Cardiac septum (tissue), 1 donor: ENCODE measurements at places on chromosomes 5 and 9. TPM values are rescaled to one million over a fixed set of nuclear protein-coding genes. Genes with fewer than 3 reads are reported as not detected.

- DNase-seq = no peak
Observed at GRCh38 chr9:102355982-102356381, 617.5 kb upstream of the GRIN3A start.

DNA sequence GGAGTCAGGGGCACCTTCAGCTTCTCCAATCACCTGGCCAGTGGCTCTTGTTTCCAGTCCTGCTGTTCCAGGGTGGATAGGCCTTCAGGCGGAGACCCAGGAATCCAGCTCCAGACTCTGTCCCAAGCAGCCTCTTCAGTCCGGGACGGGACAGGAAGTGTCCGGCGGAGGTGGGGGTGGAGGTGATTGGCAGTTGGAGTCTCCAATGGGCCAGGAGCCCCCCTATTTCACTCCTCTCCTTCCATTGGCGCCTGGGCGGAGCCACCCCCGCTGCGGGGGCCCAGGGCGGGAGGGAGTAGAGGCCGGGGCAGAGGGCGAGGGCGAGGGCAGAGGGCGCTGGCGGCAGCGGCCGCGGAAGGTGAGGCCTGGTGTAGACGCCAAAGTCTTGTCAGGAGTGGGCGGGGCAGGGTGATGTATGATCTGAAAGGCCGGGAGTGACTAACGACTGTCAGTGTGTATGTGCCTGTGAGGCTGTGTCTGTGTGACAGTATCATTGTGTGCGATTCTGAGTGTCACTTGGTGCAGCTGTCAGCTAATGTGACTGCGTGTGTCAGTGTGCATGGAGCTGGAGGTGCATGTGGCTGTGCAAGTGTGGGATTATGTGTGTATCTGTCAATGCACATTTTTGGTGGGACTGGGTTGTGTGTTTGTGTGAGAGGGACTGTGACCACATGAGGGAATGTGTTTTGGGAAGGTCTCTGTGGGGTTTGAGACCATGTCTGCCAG, at the start of gene IL11RA:
Gene IL11RA (plus strand): TSS at position 310 of the 726 bp plus-strand sequence. CDS start 3,033 bp downstream, outside the sequence.
- peak; percentile 94 for DNase-seq

GRCh38 chr9:4674783-4675182, 4.6 kb upstream of the CDC37L1 start:
- no peak for DNase-seq

TLR4 gene
- total RNA-seq = 7.5 TPM

SV2C gene
- 0.67 TPM for total RNA-seq

GRCh38 chr9:134716067-134716466, 74.5 kb downstream of the COL5A1 start:
- no peak for DNase-seq

DNA sequence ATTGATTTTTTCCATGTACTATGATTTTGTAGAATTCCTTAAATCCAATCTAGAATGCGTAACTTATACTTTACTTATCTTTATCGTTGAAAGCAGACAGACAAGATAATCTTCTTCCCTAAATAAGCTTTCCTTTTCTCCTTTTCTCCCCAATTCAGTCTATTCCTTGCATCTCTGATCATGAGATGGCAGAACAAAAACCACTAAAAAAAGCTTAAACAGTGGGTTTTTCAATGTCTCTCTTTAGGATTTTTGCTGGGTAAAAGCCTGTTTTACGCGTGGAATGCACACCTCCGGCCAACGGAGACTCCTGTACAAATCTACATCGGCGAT, 755 bp downstream of the CDKN2B start:
- DNase-seq = no peak

DNA sequence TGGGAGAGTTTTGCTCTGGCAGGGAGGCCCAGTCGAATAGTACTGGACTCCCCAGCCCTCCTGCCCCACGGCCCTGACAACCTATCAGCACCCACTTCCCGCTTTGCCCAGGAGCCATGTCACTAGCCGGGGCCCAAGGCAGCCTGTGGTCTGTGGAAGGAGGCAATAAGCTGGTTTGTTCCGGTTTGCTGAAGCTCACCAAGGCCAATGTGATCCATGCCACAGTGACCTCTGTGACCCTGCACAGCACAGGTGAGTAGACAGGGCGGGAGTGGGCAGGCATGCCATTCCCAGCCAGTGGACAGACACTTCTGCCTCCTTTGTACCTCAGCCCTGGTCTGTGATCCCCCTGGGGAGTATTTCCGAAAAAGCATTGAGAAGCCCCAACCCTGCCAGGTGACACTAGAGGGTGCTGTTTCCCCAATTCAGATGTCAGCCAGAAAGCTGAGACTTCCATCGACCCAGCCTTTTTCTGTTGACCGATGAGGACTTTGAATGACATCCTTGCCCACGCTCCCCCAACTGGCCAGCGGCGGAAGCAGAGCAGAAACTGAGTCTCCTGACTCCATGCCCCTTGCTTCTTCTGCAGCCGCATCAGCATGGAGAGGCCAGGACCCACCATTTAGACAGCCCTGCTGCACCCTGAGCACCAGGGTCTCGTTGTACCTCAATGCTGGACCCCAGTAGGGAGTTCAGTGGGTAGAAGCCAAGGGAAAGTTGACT, 9.6 kb downstream of the PCYOX1L start:
- no peak for DNase-seq

DNA sequence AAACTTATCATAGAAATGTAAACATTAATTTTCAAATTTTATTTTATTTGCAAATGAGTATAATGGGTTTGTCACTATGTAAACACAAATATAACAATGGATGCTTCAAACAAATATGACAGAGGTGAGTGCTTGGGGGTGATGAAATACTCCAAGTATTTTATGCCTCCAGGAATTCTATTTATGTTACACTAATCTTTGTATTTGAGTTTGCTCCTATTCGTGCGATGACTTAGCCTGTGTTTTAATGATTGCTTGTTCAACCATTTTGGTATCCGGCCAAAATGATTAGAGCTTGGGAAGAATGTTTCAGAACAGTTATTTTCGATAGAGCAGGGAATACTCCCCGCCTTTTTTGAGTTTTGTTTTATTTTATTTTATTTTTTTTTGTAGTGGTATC, 5.0 kb downstream of the DMRT2 start:
- DNase-seq = no peak

DNA sequence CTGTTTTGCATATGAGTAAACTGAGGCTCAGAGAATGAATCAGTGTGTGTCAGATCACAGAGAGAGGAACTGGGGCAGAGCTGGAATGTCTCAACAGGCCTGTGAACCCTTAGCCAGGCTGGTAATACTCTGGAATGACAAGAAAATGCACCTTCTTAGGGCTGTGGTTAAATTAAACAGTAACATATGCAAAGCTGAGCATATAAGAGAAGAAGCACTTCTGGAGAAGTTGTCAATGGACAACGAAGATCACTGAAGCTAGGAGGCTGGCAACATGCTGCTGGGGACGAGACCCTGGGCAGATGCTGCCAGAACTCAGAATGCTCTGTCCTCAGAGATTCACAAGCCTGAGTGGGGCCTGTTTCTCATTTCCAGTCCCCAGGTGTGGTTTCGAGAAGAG, 64.6 kb upstream of the EPB41L4B start:
- DNase-seq = no peak

GRCh38 chr5:142100307-142100706, 8.3 kb upstream of the NDFIP1 start:
- no peak for DNase-seq

PCDHGB4 gene
- total RNA-seq = 12.5 TPM

TPD52L3 gene
- not detected for total RNA-seq

LURAP1L gene
- 2.6 TPM for total RNA-seq

- DNase-seq = no peak
Observed at GRCh38 chr9:86061972-86062739, 37.2 kb downstream of the GOLM1 start.

DNA sequence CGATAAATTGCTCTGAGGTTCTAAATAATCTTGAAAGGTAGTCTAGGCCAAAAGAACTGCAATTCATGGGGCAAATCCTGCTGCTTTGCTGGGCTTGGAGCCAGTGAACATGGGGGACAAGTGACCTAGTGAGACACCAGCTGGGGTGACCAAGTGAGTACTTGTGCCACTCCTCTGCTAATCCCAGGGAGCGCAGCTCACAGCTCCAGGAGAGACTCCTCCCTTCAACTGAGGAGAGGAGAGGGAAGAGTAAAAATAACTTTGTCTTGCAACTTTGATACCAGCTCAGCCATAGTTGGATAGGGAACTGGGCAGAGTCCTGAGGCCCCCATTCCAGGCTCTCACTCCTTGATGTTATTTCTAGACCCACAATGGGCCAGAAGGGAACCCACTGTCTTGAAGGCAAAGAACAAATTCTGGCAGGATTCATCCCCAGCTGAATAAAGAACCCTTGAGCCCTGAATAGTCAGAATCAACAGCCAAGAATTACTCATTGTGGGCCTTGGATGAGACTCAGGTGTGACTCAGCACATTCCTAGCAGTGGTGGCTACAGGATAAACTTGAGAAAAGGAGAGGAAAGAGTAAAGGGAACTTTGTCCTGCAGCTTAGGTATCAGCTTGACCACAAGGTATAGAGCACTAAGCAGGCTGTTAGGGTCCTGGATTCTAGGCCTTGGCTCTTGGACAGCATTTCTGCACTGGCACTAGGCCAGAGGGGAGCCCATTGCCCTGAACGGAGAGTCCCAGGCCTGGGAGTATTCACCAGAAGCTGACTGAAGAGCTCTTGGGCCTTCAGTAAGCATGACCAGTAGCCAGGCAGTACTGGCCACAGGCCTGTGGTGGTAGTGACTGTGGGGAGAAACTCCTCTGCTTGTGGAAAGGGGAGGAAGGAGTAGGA, 288.3 kb upstream of the CDH18 start:
- no peak for DNase-seq

GRCh38 chr9:84793251-84793650, 123.7 kb downstream of the NTRK2 start:
- DNase-seq = no peak

- DNase-seq = peak; percentile 59
Observed at GRCh38 chr5:180604271-180604670, 13.0 kb upstream of the SCGB3A1 start.

- DNase-seq = peak; percentile 7
Observed at GRCh38 chr9:133705576-133705975, 32.6 kb downstream of the SARDH start.

CORO2A gene
- 0.19 TPM for total RNA-seq

GRCh38 chr5:67998709-67999261, 216.8 kb upstream of the PIK3R1 start:
- DNase-seq = no peak

SPINK7 gene
- total RNA-seq = not detected

PRRX2 gene
- 4.4 TPM for total RNA-seq

GRCh38 chr5:3343911-3344310, 251.7 kb upstream of the IRX1 start:
- DNase-seq = peak; percentile 38

- no peak for DNase-seq
Observed at GRCh38 chr5:136006761-136007251, 22.0 kb upstream of the TGFBI start.

DNA sequence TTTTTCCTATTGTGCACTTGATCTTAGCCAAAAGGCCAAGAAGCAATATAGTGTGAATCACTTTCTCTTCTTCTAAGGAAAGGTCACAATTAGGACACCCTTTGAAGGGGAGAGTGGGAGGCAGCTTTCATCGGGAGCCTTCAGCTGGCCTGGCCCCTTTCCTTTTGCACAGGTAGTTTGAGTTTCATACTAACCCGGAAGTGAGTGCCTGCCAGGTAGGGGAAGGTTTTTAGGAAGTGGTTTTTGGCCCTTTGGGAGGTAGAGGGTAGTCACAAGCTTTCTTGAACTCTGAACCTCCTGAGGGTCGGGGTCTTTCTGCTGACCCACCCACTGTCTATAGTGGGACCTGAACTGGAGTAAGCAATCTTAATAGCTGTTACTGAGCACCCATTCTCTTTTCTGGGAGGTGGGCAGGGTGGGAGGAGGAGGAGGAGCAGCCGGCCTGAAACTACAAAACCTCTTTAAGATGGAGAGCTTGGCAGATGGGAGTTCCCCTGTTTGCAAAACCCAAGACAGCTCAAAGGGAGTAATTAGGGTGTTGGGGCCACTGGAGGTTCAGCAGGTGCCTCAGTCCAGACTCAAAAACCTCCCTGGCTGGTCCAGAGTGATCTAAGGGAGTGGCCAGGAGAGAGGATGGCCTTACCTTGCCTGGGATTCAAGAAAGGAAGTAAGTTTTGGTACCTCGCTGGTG, 6.0 kb downstream of the LARP1 start:
- DNase-seq = no peak

KLF4 gene
- 19.8 TPM for total RNA-seq

GRCh38 chr9:82489201-82489821, 500.7 kb downstream of the SPATA31D1 start:
- DNase-seq = no peak

GM2A gene
- total RNA-seq = 29.4 TPM

WNK2 gene
- 123 TPM for total RNA-seq

- no peak for DNase-seq
Observed at GRCh38 chr5:160524827-160525226, 103.2 kb downstream of the PTTG1 start.

- peak; percentile 24 for DNase-seq
Observed at GRCh38 chr9:125999504-125999881, 252.3 kb downstream of the PBX3 start.

GRCh38 chr9:111842313-111842712, 47.6 kb upstream of the SHOC1 start:
- DNase-seq = no peak

- no peak for DNase-seq
Observed at GRCh38 chr5:174599992-174600391, 124.4 kb upstream of the MSX2 start.

DNA sequence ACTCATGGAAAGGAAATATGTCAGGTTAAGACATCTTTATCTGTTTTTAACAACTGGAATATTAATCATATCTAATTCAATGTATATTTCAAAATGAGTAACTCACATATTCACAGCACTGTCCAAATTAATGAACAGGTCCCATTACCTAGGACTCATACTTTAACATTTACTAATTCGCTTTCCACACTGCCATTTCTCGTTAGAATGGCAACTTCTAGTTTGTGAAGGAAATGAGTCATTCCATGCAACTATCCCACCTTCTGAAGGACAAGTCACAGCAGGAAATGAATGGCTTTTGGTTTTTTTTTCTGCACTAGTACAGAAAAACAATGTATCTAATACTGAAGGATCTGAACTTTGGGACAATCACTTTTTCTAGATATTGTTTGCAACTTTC, 24.6 kb upstream of the IFNK start:
- no peak for DNase-seq

DNA sequence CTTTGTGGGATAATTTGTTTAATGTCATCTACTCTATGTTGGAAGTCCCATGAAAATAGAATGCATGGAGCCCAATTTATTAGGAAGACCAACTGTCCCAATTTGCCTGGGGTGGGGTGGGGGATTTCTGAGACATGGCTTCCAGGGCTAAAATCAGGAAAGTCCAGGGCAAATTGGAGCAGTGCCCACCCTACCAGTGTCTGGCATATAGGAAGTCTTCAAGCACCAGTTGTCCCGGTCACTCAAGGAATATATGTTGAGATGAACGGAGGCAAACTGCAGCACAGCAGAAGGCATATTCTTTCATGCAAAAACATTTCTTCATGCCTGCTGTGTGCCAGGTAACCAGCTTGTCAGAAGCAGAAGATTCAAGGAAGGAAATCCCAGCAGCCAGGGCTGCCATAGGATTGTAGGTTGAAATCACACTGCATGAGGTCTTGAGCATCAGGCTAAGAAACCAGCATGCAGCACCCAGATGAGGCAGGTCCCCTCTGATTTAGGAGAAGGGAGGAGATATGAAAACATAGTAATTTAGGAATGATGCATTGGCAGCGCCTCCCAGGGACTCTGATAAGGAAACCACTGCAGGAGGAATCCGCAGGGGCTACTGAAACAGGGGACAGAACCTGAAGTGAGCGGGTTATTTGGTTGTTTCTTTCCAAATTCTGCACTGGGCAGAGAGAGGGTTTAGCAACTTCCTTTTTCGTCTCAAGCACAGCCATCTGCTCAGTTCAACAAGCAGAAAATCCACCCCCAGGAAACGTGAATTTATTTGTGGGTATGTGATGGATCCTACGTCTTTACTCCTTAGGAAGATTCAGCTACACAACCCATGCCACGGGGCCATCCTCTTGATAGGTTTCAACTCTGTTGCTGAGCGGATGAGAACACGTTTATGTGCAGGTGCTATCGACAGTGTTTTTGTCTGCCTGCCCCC, 112.6 kb upstream of the CPEB4 start:
- no peak for DNase-seq

IL33 gene
- 18.6 TPM for total RNA-seq
